ENCODE measurements at places on chromosomes 5 and 9. TPM values are rescaled to one million over a fixed set of nuclear protein-coding genes. Genes with fewer than 3 reads are reported as not detected.
A peak's percentile ranks its signal among the peaks of the same experiment; 100 is the strongest.

The GPR150 gene
- total RNA-seq = not detected

DNA sequence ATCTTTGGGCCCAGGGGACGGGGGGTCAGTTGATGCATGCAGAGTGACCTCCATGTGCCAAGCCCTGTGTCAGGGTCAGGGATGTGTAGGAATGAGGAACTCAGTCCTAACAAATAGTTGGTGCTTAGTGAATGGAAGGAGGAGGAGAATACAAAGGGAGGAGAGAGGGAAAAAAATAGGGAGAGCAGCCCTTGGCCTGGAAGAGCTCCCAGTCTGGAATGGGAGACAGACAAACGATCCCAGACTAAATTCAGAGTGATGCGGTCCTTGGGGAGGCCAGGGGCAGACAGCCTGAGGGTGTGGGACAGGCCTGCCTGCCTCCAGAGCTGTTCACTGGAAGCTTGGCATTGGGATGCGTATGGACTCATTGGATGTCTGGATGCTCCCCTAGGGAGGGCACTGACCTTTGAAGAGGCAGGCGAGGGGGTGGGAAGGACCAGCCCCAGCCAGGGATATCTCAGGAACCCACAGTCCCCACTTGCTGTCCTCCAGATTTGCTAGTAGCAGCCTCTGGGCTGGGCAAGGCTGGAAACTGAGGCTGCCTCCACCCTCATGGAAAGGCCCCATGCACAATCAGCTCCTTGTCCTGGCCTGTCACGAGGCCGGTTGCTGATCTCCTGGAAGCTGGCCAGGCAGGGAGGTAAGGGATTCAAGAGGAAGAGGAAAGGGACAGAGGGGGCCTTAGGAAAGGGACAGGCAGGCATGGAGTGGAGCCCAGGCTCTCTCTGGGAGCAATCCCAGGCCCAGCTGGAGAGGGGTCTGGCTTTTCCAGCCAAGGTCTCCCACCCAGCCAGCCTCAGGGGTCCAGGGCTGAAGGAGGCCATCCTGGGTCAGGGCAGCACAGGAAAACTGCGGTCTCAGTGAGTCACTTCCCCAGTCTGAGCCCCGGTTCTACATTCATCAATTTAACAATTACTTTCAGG, 69.0 kb upstream of the GGTA1 start:
- no peak for DNase-seq

GRCh38 chr5:34648840-34649158, 7.3 kb upstream of the RAI14 start:
- no peak for DNase-seq

The C9orf50 gene
- total RNA-seq = not detected

DNA sequence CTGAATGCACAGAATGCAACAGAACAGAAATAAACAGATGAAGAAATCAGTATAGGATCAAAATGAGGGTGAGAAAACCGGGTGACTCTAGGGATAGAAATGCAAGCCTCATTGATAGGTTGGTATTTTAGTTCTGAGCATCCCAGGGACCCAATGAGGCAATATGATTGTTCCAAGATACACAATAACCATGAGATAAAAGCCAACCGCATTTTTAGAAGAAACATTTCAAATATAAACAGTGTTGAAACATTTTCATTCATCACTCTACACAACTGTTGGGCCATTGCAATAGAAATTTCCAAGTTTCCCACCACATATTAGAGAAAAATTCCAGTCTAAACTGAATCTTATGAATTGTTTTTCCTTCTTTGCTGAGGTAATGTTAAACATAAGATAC, 452.3 kb upstream of the PTGER4 start:
- no peak for DNase-seq

GRCh38 chr5:151077419-151077818, 3.4 kb downstream of the TNIP1 start:
- no peak for DNase-seq

GRCh38 chr9:104872656-104873488, 55.1 kb downstream of the ABCA1 start:
- peak; percentile 16 for DNase-seq

- no peak for DNase-seq
Measured at GRCh38 chr5:33346534-33346933, 94.2 kb upstream of the TARS1 start.

DNA sequence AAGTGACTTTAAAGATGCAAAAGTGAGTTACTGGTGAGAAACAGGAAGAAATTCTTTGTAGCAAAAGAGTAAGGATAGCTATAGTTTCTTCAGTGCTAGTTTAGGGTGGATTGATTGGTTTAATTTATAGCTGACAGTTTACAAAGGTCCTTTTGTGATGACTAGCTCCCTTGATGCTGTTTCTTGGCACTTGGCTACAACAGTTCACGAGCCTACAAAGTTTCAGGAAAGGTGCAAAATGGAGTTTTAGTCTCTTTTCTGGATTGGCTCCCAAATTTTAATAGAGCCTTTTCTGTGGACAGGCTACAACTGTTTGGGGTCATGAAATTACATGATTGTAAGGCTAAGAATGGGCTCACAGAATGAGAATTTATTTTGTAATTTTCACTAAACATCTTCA, 40.9 kb upstream of the BNIP1 start:
- DNase-seq = no peak

DNA sequence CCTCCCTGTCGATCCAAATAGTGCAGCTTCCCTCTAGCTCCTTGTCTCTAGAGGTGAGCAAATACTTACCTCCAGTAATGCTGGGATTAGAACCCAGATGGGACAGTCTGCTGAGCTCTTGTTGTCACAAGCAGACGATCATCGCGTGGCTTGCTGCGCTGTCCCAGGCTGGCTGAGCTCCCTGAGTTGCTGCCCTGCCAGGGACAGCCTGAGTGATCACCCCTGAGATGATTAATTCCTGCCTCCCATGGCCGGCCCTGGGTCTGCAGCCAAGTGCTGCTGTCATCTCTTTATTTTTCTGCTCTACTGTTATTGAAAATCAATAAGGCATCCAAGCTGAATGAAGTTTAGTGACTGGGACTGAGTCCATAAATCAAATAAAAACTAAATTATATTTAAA, 94.0 kb upstream of the ALDH1B1 start:
- no peak for DNase-seq

DNA sequence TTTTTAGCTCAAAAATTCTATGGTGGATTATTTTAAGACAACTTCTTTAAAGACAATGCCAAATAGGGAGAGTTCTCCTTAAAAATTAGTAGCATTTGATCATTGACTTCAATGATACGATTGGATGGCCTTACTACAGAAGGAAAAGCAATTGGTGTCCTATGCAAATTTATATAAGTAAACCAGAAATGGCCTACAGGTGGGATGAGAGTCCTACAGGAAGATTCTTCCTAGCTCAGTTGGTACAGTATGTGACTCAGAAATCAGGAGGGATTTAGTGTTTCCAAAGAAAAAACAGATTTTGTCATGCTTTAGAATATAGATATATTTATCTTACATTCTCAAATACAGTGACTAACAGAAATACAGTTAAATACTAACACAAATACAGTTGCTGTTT, 6.5 kb downstream of the ANKRA2 start:
- no peak for DNase-seq

DNA sequence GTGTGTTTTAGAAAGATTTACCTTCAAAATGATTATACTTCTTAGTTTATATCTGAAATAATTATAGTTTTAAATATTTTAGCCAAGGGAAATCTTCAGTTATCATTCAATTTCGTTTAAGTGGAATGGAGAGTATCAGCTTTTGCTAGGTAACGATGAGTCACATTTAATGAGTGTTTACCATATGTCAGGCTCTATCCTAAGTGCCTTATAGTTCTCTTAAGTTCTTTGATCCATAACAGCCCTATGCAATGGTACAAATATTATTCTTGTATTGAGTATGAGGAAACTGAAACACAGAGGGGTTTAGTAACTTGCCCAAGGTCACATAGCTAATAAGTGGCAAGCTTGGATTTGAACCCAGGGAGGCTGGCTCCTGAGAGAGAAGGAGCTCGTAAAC, 37.5 kb upstream of the SHB start:
- no peak for DNase-seq

All from skin of body (tissue), 3 donors.